ENCODE measurements at places on chromosomes 5 and 9. TPM values are rescaled to one million over a fixed set of nuclear protein-coding genes. Genes with fewer than 3 reads are reported as not detected.

The SPINK13 gene
- total RNA-seq = 0.34 TPM

The TMC1 gene
- 0.19 TPM for total RNA-seq

The CMYA5 gene
- 0.50 TPM for total RNA-seq

The PCDHGA12 gene
- 1.2 TPM for total RNA-seq

The F2RL2 gene
- 1.1 TPM for total RNA-seq

The PRR16 gene
- total RNA-seq = 1.7 TPM

The PCDHGA4 gene
- total RNA-seq = 3.2 TPM

DNA sequence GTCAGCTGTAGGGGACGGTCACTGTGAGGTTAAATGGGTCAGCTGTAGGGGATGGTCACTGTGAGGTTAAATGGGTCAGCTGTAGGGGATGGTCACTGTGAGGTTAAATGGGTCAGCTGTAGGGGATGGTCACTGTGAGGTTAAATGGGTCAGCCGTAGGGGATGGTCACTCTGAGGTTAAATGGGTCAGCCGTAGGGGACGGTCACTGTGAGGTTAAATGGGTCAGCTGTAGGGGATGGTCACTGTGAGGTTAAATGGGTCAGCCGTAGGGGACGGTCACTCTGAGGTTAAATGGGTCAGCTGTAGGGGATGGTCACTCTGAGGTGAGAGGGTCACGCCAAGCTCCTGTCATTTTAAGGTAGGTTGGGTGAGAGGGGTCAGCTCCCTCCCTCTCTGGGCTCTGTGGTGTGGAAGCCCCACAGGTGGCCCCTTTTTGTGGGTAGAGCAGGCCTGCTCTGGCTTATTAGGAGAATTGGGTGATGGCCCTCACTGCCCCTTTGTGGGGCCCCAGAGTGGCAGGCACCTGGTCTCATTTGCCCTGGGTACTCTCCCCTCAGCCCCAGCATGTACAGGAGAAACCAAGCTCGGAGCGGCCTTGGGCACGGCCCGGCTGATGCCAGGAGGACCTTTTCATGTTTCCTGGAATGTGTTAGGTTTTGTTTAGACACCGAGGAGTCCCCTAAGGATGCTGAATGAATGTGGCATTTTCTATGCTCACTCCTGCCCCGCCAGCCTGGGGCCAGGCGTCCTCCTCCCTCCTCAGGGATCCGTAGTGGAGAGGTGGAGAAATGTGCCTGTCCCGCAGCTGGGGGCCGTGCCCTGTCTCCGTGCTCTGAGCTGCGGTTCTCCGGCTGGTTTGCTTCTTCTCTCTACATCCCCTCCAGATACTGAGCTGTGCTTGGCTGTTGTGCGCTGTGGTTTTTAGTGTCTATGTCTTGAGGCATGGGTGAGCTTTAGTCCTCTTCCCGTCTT lies 31.4 kb downstream of the AHRR start:
- no peak for ATAC-seq

- no peak for ATAC-seq
Measured at GRCh38 chr5:90056911-90057705, 352.4 kb downstream of the CETN3 start.

GRCh38 chr5:33531824-33532223 lies 91.1 kb downstream of the TARS1 start:
- ATAC-seq = no peak

- peak; percentile 89 for ATAC-seq
Measured at GRCh38 chr9:128136816-128137793, 9.6 kb upstream of the PTGES2 start.

DNA sequence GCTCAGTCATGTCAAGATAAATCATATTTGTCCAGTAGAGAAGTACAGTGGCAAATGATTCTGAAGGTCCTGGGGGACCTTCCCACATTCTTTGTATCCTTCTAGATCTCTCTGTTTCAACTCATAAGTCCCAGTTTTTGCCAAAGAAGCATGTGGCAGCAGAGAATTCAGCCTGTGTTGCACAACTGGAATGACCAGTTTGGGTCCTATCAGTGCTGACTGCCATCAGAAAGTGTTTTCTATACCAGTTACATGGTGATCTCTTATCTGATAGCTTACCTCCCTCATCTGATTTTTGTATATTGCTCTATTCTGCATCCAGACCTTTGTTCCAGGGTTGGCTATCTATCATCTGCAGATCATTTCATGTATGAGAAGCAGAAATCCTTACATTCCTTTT lies 21.7 kb downstream of the GM2A start:
- no peak for ATAC-seq

GRCh38 chr9:127194881-127195713 lies 69.5 kb upstream of the GARNL3 start:
- no peak for ATAC-seq

DNA sequence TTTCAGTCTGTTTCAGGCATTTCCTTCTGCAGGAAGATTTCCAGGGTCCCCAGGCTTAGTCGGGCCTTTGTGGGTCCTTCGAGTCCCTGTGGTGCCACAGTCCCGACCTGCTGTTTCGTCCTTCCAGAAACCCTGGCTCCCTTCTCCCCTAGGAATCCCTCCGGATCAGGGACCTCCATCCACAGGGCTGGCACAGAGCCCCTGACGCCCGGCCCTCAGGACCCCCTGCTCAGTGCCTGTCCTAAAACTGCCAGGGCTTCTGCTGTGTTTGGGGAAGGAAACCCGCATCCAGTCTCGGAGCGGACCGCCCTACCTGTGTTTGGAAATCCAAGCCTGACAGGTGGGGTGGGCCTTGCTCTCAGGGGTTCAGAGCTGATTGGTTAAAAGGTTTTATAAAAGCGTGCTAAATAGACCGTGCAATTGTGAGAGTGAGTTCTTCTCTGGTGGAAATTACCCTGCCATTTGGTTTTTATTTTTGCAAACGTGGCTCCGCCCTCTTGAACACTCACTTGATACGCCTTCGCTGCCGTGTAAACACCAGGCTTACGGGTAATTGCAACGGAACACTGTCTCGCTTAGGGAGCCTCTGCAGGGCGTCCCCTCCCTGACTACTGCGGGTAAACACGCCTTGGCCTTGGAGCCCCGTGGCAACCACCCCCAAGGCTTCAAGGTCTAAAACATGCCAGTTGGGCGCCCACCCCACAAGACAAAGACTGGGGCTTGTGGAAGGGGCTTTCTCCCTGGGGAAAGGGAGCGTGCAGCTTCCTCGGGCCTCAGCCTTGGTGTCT lies 121.2 kb downstream of the PHF2 start:
- no peak for ATAC-seq
